Inflammatory macrophage treated with lipopolysaccharide for 4 hours (primary cell): ENCODE measurements at places on chromosomes 1 and 21.

DNA sequence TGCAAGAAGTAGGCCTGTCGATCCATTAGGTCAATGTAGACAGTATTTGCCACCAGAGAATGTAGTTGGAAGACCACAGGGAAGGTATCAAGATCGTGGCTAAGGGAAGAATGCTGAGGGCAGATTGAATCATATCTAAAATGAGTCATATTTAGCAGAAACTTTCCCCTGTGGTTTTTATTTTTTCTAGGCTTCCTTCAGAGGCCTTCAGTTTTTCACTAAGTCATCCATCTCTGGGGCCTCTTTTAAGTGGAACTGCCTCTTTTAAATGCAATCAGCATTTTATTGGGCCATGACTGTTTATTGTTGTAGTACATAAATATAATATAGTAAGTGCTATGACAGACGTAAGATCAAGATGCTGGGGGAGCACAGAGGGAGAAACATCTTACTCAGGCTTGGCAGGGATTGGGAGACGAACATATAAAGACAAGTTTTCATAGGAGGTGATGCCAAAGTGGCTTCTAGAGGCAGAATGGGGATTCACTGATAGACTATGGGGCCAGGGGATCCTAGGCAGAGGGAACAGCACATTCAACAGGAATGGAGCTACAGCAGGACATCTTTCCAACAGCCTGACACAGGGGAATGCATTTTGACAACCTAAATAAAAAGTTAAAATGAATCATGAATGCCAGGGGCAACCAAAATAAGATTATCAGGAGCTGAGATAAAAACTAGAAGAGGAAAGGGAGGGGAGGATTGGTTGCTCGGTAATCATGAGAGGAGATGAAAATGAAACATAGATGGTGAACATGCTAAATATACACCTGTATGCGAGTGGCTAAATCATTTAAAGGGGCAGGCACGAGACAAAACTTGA lies 20.1 kb downstream of the UBE2U start:
- DNase-seq: peak; percentile 12

DNA sequence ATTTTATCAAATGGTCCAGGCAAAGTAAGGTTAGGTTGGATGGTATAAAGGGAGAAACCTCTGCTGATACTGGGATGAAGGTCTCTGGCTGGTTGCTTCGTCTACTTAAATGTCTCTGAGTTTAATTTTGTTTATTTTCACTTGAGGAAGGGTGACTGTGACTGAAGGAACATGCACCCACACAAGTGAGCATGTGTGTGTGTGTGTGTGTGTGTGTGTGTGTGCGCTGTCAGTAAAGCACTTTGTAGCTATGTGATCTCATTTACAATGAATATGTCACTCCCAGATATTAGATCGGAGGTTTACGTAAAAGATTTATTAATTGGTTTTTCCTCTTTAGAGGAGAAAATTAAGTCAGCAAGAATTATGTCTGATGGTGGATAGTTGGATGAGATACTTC lies 4.4 kb downstream of the FOXD2 start:
- no peak for DNase-seq

DNA sequence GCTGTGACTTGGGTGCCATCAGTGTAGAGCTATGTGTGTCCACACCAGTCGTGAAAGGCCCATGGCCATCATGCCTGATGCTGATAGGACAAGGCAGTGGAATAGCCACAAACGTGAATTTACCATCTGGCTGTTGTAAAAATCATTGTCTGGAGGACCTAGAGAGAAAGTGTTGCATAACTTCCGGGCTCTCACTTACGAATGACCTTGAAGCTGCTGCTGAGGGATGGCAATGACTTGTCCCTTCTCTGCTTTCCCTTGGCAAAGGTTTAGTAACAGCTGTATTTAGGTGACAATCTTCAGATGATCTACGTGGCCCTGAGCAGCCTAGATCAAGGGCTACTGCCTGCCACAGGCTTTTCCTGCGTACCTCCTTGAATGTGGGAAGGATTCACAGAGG lies 5.8 kb downstream of the ATP1B1 start:
- peak; percentile 77 for DNase-seq

DNA sequence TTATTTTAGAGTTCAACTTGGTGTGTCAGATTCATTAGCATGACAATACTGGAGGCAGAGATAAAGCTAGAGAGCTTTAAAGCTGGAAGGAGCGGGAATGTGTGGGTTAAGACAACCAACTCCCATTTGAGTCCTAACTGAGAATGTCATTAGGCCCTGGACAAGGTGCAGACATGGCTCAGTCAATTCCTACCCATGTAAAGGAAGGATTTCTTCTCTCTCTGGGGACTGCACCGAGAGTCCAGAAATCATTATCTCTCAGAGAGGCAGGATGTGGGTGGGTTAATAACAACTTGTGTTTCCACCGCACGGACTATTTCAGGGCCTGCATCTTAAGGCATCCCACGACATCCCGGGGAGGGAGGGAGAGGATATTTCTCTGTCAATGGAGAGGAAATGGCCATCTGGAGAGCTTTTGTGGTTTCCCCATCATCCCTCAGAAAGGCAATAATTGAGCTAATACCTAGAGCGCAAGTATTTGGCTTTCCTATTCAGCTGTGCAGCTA lies 46.7 kb upstream of the SARS1 start:
- DNase-seq: no peak

- no peak for DNase-seq
Measured at GRCh38 chr1:199046618-199047017, 407.8 kb downstream of the PTPRC start.

- DNase-seq: no peak
Measured at GRCh38 chr1:115900856-115901255, 59.9 kb upstream of the NHLH2 start.

- DNase-seq: no peak
Measured at GRCh38 chr21:46092026-46092764, 5.7 kb upstream of the COL6A2 start.

DNA sequence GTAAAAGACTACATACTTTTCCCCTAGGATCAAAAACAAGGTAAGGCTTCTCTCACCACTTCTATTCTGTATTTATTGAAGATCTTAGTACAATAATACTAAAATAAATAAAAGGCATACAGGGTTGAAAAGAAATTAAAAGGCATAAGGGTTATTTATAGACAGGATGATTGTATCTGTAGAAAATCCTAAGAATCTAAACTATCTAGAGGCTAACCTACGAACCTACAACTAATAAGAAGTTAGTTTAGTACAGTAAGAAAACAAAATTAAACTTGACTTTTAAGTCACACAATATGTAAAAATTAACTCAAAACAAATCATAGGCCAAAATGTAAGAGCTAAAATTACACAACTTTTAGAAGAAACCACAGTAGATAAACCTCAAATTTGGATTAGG lies 50.4 kb upstream of the ADAM30 start:
- DNase-seq: no peak

DNA sequence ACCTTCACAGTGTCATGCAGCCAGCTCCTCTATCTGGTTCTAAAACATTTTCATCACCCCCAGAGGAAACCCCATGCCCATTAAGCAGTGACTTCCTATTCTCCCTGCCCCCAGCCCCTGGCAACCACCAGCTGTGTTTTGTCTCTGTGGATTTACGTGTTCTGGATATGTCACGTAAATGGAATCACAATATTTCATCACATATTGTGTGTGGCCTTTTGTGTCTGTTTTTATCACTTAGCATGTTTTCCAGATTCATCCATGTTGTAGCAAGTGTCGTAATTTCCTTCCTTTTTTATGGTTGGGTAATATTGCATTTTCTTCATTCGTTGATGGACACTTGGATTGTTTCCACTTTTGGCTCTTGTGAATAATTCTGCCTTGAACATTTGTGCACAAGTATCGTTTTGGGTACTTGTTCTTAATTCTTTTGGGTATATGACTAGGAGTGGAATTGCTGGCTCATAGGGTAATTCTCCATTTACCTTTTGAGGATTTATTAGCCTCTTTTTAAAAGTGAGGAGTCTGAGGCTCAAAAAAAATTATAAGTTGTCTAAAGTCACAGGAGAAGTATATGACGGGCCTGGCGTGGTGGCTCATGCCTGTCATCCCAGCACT lies 127.0 kb downstream of the MRPS6 start:
- DNase-seq: peak; percentile 90

- DNase-seq: no peak
Measured at GRCh38 chr1:94011709-94012595, 102.7 kb upstream of the GCLM start.

DNA sequence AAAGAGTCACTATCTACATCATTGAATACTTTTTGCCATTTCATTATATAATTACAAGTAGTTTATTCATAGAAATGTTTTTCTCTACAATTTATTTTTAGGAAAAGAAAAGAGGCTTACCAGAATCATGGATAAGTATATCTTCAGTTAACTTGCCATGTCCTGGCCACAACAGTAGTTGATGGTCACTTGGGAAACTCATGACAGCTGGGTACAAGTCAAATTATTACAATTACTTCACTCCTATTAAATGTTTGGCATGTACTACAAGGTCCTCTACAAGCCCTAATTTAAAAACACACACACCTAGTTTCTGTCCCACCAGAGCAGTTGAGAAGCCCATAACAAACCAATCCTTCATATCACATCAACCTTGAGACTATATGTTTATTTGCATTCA lies 29.4 kb downstream of the PALMD start:
- DNase-seq: no peak
